Mammary epithelial cell (primary cell): ENCODE measurements at places on chromosomes 5 and 9. TPM values are rescaled to one million over a fixed set of nuclear protein-coding genes. Genes with fewer than 3 reads are reported as not detected.

- DNase-seq, result no peak
Observed at GRCh38 chr5:175146733-175147132, 297.2 kb downstream of the DRD1 start.

BTNL3 gene
- polyA plus RNA-seq, result not detected

DNA sequence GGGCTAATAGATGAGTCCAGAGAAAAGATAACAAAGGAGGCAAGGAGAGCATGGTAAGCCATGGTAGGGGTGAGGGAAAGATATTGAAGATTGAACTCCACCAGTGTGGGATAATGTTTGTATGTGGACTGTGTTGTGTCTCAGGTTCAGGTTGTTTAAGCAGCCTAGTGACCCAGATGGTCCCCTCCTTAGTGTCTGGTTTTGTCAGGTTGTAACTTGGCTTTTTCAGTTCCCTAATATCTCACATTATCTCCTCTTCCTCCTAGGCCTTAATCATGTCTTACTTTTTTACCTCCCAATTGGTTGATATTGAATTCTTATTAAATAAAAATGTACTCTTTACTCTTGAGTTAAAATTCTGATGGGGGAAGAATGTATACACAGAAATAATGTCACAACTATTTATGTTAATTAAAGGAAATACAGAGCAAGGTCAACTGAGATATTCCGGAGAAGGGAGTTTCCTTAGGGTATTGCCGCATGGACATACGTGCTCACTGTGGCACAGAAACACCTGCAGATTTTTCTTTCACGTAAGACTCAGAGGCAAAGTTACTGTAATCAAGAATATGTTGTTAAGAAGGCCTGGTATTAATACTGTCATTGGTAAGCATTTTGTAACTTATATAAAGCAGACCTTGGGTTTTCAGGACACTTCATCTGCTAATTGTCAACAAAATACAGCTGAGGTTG is 23.4 kb upstream of the SH3GL2 start:
- DNase-seq, result no peak

DNA sequence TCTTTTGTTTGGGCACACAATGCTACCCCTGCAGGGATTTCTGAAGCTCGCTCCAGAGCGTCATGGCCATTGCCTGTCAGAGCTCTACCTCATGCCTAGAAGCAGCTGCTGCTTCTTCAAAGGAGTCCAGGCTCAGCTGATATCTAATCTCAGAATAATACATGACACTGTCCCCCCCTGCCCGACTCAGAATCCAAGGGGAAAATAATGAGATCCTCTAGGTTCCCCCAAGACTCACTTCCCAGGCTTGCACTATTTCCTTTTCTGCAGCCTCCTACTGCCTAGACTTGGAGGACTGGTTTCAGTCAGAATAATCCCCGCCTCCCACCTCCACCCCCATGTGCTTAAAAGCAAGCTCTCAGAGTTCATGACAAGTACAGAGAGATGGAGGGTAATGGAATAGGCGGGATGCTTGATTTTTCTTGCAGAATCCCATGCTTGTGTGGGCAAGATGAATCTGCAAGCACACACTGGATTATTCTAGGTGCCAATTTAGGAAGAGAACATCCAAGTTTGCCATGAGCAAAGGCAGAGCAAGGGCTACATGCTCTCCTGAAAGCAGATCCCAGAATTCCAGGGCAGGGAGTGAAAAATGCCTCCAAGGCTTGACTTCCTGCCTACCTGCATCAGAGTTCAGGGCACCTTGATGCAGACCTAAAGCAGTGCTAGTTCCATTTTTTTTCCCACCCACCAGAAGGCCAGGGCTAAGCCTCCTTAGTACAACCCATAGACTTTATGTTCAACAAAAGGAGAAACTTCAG is 97.4 kb upstream of the IFNK start:
- peak; percentile 63 for DNase-seq

AJM1 gene
- 0.40 TPM for polyA plus RNA-seq

DNA sequence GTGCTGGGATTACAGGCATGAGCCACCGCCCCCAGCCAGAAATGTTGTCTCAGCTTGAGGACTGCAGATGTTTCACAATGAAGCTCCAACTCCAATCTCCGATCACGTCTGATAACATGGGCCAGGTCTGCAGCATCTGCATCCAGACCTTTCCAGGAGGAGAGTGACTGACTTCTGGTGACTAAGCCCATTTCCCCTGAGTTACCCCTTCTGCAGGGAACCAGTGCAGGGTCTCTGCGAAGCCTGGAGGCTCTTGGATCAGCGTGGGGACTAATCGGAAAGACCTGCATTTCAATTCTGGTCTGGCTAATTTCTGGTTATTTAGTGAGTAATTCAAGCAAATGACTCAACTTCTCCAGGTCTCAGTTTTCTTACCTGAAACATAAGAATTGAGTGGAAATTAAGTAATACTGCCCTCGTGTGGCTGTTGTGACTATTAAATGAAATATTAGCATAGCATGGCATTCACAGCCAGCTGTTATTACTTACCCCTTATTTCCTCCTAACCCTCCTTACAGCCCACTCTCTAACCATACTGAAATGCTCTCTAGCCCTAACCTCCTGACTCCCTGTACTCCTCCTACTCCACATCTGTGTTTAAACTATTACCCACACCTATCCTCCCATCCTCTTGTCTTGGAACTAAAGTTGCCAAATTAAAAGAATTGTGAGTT is 2.2 kb upstream of the GNPDA1 start:
- peak; percentile 83 for DNase-seq

PTPRD gene
- 0.09 TPM for polyA plus RNA-seq
